Stimulated activated CD8-positive, alpha-beta memory T cell treated with anti-CD3 and anti-CD28 coated beads, Interleukin-4, amount 100 ng/mL, for 4 hours (primary cell): ENCODE measurements at places on chromosomes 4 and X.
A peak's percentile ranks its signal among the peaks of the same experiment; 100 is the strongest.

DNA sequence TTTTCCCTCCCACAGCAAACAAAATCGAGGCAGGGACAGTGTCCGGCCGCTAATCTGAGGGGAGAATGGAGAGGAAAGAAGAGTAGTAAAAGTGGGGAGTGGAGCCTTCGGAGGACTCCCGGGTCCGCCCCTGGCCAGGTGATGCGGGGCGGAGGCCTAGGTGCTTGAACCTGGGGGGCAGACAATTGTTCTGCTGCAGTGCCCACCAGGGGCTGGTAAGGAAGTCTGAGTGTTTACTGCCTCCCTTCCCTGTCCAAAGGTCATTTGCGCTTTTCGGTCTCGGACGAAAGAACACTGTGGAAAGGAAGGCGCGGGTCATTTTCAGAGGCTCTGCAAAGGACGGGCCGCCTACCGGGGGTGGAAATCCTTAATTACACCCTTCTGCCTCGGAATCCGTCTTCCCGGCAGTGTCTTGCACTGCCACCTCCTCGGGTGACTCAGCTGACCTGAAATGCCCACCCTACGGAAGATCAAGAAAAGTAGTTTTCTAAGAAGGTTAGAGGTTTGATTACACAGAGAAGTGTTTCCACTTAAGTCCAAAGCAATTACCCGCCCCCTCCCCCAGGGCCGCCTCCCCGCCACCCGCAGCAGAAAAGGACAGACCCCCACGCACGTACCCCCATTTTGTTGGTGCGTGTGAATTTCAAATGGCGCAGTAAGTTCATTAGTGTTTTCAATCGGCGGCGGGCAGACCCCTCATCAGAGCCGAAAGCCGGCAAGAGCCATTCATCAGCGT is 99.9 kb upstream of the TENM3 start:
- no peak for DNase-seq

GRCh38 chr4:152990471-152991131 is 54.5 kb downstream of the FHDC1 start:
- DNase-seq: no peak

GRCh38 chr4:80062527-80062926 is 10.5 kb downstream of the ANTXR2 start:
- DNase-seq: no peak

- DNase-seq: no peak
Measured at GRCh38 chrX:3771766-3772165, 58.3 kb upstream of the PRKX start.

- DNase-seq: peak; percentile 8
Measured at GRCh38 chr4:3041192-3042142, 32.9 kb downstream of the HTT-AS start.

- DNase-seq: no peak
Measured at GRCh38 chr4:15428611-15429010, 778 bp downstream of the C1QTNF7 start.

- DNase-seq: no peak
Measured at GRCh38 chrX:18946611-18947010, 37.3 kb downstream of the PHKA2 start.

DNA sequence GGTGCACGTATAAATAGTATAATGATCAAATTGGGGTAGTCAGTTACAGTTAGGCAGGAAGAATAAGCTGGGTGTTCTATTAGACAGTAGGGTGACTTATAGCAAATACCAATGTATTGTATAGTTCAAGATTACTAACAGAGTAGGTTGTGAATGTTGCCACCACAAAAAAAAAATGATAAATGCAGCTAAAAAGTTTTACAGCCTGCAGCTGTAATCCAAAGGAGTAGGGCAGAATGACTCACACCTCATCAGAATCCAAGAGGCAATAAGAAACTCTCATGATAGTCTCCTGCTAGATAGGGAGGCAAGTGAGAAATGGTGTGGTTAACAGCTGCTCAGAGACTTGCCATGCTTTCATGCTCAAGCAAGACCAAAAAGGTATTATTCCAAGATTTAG is 19.6 kb upstream of the TCEAL4 start:
- DNase-seq: no peak

- no peak for DNase-seq
Measured at GRCh38 chrX:73481521-73481920, 34.7 kb downstream of the CDX4 start.

GRCh38 chr4:123415576-123415975 is 19.0 kb downstream of the SPRY1 start:
- DNase-seq: no peak

DNA sequence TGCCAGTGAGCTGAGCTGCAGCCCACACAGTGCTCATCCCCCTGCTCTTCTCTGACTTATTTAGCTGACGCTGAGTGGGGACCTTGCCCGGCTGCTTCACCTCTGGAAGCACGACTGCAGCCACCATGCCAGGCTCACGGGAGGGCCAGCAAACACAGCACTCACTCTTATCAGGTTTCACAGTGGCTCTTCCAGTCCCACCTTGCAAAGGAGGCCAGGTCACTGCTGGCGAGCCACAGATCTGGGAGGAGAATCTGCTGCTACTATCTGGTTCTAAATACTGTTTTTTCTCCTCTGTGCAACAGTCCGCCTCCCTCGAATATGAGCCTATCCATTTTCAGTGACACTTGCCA is 6.7 kb upstream of the SPON2 start:
- DNase-seq: no peak

DNA sequence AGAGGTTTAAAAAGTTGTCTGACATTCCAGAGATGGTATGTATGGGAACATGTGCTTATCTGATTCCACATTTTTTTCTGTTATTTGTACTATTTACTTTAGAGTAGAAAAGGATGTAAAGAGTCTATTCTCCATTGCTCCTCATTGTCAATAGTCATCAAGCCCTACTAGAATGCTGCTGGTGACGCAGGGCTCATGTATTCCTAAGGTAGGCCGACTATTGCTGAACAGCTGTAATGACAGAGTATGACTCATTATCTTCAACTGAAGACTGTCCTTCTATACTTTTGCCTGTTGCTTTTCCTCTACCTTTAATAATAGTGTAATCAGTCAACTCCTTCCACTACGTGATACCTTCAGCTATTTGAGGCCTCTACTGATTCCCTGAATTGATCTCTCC is 509.1 kb upstream of the NR3C2 start:
- DNase-seq: no peak

- DNase-seq: no peak
Measured at GRCh38 chr4:156779042-156779441, 192.6 kb downstream of the PDGFC start.
